ENCODE measurements at places on chromosomes 11 and 22.

DNA sequence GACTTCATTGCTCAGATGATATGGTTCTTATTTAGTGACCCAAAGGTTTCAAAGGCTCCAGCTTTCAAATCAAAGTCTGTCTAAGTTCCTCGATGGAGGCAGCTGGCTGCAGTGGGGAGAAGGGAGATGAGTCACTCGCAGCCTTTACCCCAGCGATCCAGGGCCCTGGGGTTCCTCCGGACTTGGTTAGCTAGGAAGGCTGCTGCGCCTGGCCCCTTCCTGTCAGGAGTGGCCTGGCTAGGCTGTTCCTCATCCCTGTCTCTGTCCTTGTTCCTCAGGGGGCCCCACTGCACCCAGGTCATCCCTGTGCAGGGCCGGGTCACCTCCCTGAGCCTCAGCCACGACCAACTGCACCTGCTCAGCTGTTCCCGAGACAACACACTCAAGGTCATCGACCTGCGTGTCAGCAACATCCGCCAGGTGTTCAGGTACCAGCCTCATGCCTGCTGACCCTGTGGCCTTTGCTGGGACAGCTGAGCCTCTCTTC, 13.9 kb downstream of the ATG16L2 start:
- no peak for DNase-seq

DNA sequence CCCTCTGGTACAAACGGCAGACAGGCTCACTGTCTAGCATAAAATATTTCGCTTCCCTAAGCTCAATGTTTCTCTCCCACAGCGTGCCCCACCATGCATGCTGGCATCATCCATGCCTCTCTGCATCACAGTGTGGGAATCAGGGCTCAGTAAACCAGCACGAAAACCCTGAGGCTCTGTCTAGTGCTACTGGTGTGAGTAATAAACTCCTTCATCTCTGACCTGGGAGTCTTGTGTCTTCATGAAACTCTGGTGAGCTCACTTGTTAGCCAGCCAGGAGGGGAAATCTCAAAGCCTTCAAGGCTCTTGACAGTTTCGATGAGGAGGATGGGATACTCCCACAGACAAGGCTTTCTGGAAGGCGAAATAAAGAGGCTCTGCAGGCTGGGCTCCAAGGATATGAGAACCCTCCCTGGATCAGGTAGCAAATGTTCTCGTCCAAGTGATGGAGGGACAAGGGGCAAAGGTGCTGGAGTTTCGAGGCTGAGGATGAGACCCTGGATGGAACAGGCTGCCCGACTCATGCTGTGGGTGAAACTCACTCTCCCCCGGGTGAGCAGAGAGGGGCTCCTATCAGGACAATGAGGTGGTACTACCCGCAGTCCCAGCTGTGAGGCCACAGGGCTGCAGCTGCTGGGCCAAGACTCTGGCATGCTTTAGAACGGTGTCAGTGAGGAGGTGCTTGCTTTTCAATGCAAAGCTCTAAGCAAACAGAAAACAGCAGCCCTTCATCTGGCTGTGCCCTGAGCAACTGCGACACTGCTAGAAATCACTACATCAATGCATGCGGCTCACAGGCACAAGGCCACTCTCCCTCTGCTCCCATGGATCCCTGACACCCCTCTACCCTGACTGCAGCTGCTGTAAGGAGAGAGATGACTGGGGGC, 69.3 kb downstream of the SHANK2 start:
- DNase-seq = no peak

DNA sequence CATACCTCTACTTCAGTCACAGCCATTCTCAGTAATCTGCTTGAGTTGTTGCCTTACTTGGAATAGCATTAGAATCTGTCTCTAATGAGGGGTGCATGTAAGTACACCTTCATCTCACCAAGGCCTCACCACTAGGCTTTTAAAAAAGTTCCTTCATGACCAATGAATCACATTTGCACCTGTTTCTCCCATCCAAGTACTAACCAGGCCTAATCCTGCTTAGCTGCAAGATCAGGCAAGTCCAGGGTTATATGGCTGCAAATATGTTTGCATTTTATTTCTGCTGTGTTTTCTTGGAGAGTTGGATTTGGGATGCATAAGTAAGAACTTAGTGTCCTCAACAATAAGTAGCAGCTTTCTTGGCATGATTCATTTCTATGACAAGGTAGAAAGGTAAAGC, 66.9 kb downstream of the BBOX1 start:
- DNase-seq = no peak

GRCh38 chr22:31177420-31178162, 17.6 kb downstream of the RNF185 start:
- DNase-seq = no peak

- no peak for DNase-seq
Measured at GRCh38 chr22:19204640-19205039, 26.1 kb upstream of the SLC25A1 start.

- DNase-seq = peak; percentile 27
Measured at GRCh38 chr22:43262990-43263644, 76.2 kb upstream of the TTLL12 start.

GRCh38 chr11:36594316-36594989, at the start of gene IFTAP:
TSS of gene IFTAP (plus strand) at chr11:36594502. CDS start at chr11:36610104, 15,602 bp downstream.
- peak; percentile 15 for DNase-seq

- DNase-seq = no peak
Measured at GRCh38 chr22:46500201-46500600, 37.2 kb downstream of the CELSR1 start.

GRCh38 chr11:12287374-12288211, 89.8 kb upstream of the PARVA start:
- DNase-seq = no peak

DNA sequence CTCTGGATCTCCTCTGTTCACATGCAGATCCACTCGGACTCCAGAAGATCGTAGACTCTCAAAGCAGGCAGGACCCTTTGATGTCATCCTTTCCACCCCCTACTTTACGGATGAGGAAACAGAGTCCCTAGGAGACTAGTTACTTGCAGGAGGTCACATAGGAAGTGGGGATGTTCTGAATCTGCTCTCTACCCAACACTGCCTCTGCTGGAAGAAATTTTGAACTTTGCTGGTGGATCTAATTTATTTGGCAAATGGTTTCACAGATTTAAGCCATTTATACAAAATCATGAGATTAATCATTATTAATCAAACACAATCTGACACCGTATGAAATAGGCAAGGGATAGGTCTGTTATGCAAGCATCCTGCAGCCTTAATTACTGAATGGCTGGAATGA, 55.0 kb upstream of the USP47 start:
- no peak for DNase-seq

DNA sequence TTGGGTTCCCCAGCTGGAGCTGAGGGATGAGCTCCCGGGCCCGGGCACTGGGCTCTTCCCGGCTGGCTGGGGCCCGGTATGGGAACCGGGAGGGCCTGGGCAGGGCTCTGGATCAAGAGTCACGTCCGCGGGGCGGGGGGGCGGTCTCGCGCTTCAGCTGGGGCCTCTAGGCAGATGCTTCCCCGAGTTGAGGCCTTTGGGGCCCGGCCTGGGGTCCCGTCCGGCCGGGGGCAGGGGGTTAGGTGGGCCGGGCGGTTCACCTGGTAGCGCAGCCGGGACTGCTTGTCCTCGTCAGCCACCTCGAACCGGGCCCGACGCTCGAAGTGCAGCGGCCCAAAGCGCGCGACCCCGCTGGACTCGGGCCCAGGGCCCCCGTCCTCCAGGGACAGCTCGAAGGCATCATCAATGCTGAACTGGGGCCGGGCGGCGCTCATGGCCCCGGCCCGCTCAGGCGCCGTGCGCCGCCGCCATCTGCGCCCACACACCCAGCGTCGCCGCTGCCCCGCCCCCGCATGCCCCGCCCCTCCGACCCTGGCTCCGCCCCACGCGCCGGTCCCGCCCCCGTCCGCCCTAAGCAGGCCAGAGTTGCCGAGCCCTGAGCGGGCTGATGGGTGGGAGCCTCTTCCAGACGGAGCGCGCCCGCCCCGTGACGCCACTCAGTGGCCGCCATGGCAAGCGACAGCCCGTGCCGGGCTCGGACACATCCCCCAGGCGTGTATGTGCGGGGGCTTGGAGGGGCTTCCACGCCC, at the start of gene TMEM134:
TMEM134 (minus strand) TSS at position 493 of the 749 bp plus-strand sequence; CDS start at position 434, 59 bp downstream.
- DNase-seq = peak; percentile 90

DNA sequence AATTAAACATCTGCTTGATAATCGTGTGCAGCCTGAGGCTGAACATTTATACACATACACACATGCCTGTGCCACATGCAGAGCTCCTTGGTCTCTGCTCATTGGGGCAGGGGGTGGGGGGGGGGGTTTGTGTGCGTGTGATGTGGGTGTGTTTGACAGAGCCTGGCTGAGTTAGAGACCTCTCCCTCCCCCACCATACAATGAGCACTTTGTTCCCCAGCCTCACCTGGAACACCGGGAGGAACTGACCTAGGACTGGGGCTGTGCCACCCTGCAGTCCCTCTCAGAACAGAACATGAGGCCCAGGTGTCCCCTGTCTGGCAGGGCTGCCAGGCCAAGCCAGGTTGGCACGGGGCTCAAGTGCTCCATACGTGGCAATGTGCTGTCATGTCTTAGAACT, 96.6 kb downstream of the TP53I11 start:
- DNase-seq = no peak

DNA sequence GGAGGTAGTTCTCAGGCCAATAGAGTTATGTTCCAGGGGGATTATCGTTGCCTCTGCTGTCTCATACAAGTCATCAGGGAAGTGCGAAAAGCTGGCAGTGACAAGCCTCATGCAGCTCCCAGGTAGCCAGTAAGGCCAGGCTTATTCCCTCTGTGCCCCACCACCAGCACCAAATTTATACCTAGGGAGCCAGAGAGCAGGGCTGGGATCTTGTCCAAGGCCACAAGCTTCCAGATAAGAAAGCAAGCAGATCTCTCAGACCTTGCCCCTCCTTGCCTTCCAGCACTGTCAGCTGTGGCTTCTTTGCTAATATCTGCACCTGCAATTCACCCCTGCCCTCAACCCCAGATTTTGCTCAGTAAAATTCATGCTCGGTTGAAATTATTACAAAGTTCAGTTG, 206.3 kb upstream of the FAT3 start:
- no peak for DNase-seq

- no peak for DNase-seq
Measured at GRCh38 chr11:92839450-92839849, 130.0 kb upstream of the MTNR1B start.

- DNase-seq = no peak
Measured at GRCh38 chr22:22936180-22936914, 48.7 kb downstream of the IGLL5 start.

- DNase-seq = no peak
Measured at GRCh38 chr11:82557274-82557673, 176.4 kb downstream of the FAM181B start.

GRCh38 chr11:111819161-111819828, 52.1 kb downstream of the ALG9 start:
- DNase-seq = no peak

DNA sequence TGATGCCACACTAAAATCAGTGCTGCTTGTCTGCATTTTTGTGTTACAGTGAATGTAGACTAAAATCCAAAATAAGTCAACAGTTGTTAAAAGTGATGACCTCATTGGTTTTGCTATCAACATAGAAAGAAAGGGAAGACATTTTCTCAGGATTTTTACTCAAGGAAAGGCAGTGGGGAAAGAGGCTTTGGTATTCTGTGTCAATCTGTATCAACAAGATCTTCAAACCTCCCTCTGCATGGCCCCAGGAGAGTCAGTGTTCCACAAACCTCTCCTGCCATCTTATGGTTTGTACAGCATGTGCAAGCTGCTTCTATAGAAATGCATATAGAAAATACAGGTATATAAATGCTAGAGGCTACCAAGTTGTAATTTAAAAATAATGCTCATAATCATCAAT, 13.8 kb upstream of the OR51M1 start:
- no peak for DNase-seq

- no peak for DNase-seq
Measured at GRCh38 chr22:29108137-29108536, 35.3 kb downstream of the KREMEN1 start.

DNA sequence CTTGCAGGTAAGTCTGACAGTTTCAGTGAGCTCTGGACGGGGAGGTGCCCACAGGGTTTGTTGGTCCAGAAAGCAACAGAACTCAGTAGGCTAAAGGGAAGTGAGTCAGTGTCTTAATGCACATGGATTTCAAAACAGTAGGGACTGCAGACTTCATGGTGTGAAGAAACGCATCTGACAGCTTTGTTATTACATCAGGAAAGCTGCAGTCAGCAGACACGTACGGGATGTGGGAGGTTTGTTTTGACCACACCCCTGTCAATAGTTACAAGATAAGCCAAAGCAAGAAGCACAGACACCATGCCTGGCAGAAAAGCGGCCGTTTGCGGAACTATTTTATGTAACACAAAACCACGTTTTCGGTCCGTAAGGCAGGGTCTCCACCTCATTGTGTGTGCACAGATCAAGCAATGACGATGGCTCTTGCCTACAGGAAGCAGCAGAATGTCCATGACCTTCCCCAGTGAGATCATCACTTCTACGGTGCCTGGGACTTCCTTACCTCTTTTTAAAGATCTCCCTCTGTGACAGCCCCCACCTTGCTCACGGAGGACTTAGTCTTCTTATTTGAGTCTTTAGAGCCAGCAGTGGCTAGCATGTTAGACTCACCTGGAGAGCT, 58.2 kb upstream of the FTH1 start:
- peak; percentile 47 for DNase-seq

DNA sequence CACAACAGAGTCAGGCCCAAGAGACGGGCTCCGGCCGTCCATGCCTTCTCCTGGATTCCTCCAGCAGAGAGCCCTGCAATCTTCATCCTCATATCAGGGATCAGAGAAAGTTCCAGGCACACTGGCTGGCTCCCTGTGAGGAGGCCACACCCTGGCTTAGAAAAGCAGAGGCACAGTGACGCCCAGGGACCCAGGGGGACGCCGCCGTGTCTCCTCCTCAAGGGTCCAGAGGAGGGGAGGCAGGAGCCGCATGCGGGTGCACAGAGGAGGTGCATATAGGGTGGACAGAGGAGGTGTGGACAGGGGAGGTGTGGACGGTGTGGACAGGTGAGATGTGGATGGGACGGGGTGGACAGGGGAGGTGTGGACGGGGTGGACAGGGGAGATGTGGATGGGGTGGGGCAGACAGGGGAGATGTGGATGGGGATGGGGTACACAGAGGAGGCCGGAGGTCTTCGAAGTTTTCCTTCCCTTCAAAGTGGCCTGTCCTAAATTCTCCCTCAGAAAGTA, 1521.9 kb downstream of the BRD1 start:
- no peak for DNase-seq

DNA sequence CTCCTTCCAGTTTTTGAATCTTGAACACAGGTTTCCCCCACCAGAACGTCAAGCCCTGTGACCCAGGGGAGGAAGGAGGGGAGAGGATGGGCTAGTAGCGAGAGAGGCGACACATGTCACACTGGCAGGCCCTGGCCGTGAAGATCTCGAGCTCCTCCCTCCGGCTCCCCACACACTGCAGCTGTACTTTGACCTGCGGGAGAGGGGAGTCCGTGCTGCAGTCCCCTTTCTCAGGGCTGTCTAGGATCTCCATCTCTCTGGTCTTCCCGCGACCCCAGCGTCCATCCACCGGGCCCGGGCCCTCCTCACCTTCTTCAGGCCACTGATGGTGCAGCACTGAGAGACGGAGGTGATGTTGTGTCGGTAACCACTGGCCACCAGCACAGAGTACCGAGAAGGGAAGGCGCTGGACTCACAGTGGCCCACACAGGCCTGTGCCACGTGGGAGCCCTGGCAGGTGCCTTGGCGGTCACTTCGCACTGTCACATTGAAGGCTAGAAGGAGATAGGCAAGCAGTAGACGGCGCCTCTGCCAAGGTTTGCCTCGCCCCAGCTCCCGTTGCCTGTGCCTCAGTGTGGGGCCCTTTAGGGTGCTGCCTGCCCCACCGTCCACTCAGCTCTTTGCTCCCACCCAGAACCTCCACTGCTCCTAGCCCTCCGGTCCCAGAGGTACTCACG, 873 bp downstream of the GPHA2 start:
- no peak for DNase-seq
